ENCODE measurements at places on chromosomes 5 and 9. TPM values are rescaled to one million over a fixed set of nuclear protein-coding genes. Genes with fewer than 3 reads are reported as not detected.

Gene CLPTM1L
- 145 TPM for total RNA-seq

Gene CLIC3
- 0.18 TPM for total RNA-seq

Gene GDF9
- 0.32 TPM for total RNA-seq

Gene CDH12
- total RNA-seq = not detected

Gene ABO
- not detected for total RNA-seq

Gene ITGA2
- 1.1 TPM for total RNA-seq
